Fibroblast of lung (primary cell): ENCODE measurements at places on chromosomes 3 and 15. TPM values are rescaled to one million over a fixed set of nuclear protein-coding genes. Genes with fewer than 3 reads are reported as not detected.

Gene SCN5A
- 0.27 and 0.61 TPM in 2 replicates for polyA plus RNA-seq

Gene TBC1D2B
- polyA plus RNA-seq = 28.4 and 49.4 TPM in 2 replicates

DNA sequence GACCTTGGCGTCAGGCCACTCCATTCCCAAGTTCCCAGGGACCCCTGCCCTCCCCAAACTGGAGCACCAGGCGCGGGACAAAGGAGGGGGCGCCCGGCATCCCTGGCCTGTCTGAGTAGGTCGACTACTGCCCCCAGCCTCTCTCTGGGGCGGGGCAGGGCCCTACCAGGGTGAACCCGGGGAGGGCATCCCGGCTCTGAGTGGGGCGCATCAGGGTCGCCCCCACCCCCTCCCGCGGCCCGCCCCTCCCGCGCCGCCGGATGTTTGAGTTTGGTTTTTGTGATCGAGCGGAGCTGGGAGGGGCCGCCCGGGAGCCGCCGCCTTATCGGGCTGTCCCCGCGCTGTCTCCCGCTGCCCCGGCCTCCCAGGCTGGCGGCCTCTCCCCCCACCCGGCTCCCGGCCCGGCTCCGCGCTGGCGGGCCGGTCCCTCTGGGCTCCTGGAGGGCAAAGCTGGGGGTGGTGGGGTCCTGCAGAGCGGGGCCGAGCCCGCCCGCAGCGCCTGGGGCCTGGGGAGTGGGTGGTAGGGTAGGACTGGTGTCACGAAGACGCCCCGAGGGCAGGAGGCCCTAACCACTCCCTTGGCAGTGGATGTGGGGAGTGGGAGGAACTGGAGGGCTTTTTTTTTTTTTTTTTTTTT, 47.2 kb upstream of the SMAD6 start:
- no peaks in the 10 kb centered on the region for H3K36me3 ChIP-seq
- DNase-seq = no peak
- H3K27me3 ChIP-seq = no peaks in the 10 kb centered on the region

Gene SLCO2A1
- polyA plus RNA-seq = 0.12 and 1.1 TPM in 2 replicates

- H3K4me3 ChIP-seq = no peak overlapping the region
- H3K36me3 ChIP-seq = no peaks in the 10 kb centered on the region
- H3K27me3 ChIP-seq = no peaks in the 10 kb centered on the region
- H3K4me1 ChIP-seq = peaks cover 3% of the 10 kb centered on the region
- no peak overlapping the region for H3K27ac ChIP-seq
Observed at GRCh38 chr3:117666325-117666724, 956.7 kb downstream of the TUSC7 start.

- no peak overlapping the region for H3K27ac ChIP-seq
- peaks cover 2% of the 10 kb centered on the region for H3K4me1 ChIP-seq
- no peaks in the 10 kb centered on the region for H3K27me3 ChIP-seq
- no peak for DNase-seq
Observed at GRCh38 chr3:105844704-105845103, 24.1 kb downstream of the CBLB start.

DNA sequence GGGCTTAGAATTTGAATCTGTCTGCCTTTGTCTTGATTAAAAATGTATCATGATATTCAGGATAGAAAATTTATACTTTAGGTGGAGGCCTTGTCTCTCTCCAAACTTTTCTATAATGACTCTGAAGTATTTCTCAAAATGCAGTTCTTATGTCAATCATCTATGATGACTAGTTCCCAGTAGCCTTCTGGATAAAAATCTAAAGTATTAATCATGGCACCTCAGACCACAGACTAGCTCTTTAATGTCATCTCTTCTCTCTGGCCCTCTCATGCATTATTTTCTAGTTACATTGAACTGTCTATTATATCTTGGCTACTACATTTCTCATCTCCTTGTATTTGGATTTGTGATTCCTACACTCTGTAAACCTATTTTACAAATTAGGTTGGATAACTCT, 96.9 kb downstream of the ZPLD1 start:
- no peaks in the 10 kb centered on the region for H3K36me3 ChIP-seq
- H3K27me3 ChIP-seq = no peaks in the 10 kb centered on the region
- H3K27ac ChIP-seq = no peak overlapping the region
- no peaks in the 10 kb centered on the region for H3K4me1 ChIP-seq

DNA sequence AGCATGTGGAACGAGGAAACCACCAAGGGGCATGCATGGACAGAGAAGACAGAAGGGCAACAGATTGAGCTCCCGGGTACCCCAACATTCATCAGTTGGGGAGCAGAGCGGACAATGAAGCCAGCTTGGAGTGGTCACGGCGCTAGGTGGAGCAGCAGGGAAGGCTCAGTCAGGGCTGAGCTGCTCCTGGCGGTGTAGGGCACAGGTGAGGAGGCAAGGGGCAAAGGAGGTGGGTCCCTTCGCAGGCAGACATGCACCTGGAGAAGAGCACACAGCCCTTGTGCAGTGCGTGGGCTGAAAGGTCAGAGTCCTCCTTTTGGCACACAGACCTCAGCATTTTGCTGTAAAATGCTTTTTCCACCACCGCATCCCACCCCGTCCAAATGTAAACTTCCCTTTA, 90.0 kb upstream of the SLC6A6 start:
- no peak for DNase-seq
- H3K4me1 ChIP-seq = no peaks in the 10 kb centered on the region
- H3K27me3 ChIP-seq = no peaks in the 10 kb centered on the region
- no peaks in the 10 kb centered on the region for H3K36me3 ChIP-seq
- H3K27ac ChIP-seq = no peak overlapping the region

- H3K27me3 ChIP-seq = peaks cover 50% of the 10 kb centered on the region
- no peaks in the 10 kb centered on the region for H3K4me1 ChIP-seq
- no peak overlapping the region for H3K27ac ChIP-seq
- no peaks in the 10 kb centered on the region for H3K36me3 ChIP-seq
- DNase-seq = no peak
Observed at GRCh38 chr3:181724192-181724965, 12.7 kb downstream of the SOX2 start.

- no peaks in the 10 kb centered on the region for H3K4me1 ChIP-seq
- H3K36me3 ChIP-seq = no peaks in the 10 kb centered on the region
- DNase-seq = no peak
Observed at GRCh38 chr3:133883641-133884040, 12.0 kb downstream of the RAB6B start.

GRCh38 chr3:141050576-141051442, at the start of gene SPSB4:
TSS of gene SPSB4 (plus strand) at chr3:141051347. CDS start at chr3:141066105, 14,758 bp downstream.
- peak within 1 kb of the TSS; percentile 14 for H3K4me3 ChIP-seq
- H3K27ac ChIP-seq = no peak within 1 kb of the TSS
- peak; percentile 68 for DNase-seq
- no peaks in the 10 kb centered on the region for H3K4me1 ChIP-seq
- H3K36me3 ChIP-seq = no peaks in the 10 kb centered on the region
- peaks cover 13% of the 10 kb centered on the region for H3K27me3 ChIP-seq

DNA sequence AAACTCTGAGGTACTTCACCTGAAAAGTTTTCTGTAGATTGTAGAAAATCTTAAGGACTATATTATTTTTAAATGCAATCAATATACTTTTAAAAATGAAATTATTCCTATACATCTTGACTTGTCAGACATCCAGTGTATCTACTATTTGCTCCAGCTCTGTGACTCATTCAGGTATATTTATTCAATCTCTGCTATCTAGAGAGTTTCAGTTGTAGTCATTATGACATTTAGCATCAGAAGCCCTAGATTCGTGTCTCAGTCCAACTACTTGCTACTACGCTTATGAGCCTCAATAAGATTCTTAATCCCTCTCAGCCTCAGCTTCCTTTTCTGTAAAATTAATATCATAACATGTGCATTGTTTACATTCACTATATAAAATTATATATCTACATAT, 22.3 kb upstream of the EIF1B start:
- DNase-seq = no peak
- no peaks in the 10 kb centered on the region for H3K36me3 ChIP-seq
- no peak overlapping the region for H3K4me3 ChIP-seq

Gene COL6A5
- polyA plus RNA-seq = 0.06 TPM in 1 of 2 replicates, not detected in the other

GRCh38 chr3:37624276-37624675, 237.4 kb upstream of the CTDSPL start:
- H3K4me3 ChIP-seq = no peak overlapping the region
- H3K27me3 ChIP-seq = no peaks in the 10 kb centered on the region
- H3K36me3 ChIP-seq = no peaks in the 10 kb centered on the region
- no peak overlapping the region for H3K27ac ChIP-seq
- H3K4me1 ChIP-seq = no peaks in the 10 kb centered on the region
